Stimulated activated CD4-positive, alpha-beta T cell treated with anti-CD3 and anti-CD28 coated beads, Interleukin-1b, Interleukin-23, amount 100 ng/mL, for 24 hours (primary cell): ENCODE measurements at places on chromosomes 5 and 9.

GRCh38 chr5:178068293-178068692 is 45.0 kb upstream of the N4BP3 start:
- no peak for DNase-seq

DNA sequence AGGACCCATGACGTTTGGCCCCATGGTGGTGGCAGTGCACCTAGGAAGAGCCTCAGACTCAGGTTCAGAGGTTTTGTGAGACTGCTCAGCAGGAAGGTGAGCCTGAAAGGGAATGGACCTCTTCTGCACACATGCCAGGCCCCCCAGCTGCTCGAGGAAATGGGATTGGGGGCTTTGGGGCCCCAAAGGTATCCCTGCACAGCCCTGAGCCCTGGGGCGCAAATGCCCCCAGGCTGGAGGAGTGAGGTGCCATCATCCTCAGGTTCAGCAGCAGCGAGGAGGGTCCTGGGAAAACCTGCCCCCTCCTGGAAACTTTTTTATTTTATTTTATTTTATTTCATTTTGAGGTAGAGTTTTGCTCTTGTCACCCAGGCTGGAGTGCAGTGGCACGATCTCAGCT is 171.8 kb upstream of the MVB12B start:
- DNase-seq: no peak

- DNase-seq: no peak
These were observed 59.1 kb upstream of the TMEM252 start for GRCh38 chr9:68599826-68600225.

DNA sequence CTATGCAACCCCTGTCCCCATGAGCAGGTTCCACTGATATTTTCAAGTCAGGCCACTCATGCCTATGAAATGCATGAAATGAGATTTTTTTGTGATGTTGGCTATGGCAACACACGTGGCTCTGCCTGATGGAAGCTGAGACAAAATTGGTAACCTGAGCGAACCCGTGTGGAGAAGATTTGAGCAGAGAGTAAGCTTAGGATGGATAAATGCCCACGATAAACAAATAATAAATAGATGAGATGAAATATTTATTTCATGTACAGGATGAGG is 153.4 kb upstream of the IER5L start:
- DNase-seq: no peak

DNA sequence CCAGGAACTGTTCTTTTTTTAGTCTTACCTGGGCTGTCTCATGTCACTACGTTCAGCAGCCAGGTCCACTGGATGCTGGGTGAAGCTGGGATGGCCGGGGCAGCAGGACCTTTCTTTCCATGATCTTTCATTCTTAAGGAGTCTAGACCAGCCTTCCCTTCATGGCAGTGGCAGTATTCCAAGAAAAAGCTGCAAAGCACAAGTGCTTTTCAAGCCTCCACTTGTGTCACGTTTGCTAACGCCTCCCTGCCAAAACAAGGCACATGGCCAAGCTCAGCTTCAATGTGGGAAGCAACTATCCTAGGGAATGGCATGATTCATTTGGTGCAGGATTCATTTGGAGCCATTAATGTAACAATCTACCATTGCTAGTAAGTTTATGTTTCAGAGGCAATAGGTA is 94.8 kb downstream of the RCL1 start:
- no peak for DNase-seq

DNA sequence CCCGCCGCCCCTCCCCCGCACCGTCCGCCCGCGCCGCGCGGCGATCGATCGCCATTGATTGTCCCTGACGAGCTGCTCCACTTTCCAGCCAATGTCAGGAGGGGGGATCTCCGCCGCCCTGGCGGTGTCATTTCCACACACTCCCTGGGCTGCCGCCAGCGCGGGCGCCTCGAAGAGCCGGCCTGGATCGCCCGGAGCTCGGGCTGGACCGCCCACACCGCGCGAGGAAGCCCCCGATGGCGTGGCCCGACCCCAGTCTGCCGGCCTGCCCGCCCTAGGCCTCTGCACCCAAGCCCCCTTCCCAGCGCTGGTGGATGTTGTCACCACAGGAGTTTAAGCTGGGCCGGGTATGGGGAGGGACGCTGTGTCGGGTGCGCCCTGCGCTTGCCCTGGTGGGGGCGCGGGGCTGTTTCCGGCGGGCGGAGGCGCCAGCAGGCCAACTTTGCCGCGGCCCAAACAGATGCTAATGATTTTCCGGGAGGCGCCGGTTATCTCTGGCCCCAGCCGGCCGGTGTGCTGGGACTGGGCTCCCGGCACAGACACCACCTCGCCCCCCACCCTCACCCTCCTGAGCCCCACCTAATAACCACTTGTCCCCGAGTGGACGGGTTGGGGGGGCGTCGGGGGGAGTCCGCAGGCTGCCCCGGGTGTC is 10.6 kb upstream of the CXXC5 start:
- no peak for DNase-seq

- DNase-seq: no peak
These were observed 52.2 kb upstream of the UBTD2 start for GRCh38 chr5:172335721-172336120.

DNA sequence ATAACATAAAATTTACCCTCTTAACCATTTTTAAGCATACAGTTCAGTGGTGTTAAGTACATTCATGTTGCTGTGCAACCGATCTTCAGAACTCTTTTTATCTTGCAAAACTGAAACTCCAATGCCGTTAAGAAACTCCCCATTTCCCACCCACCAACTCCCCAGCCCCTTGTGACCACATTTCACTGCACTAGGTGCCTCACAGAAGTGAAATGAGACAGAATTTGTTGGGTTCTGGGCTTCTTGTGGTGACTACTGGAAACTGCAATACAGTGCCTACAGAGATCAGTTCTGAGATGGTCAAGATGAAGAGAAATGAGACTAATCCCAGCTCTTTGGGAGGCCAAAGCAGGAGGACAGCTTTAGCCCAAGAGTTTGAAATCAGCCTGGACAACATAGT is 202.1 kb upstream of the SLC30A5 start:
- DNase-seq: no peak

GRCh38 chr9:106314476-106314875 is 548.5 kb upstream of the ZNF462 start:
- no peak for DNase-seq
